ENCODE measurements at places on chromosomes 2 and 18. TPM values are rescaled to one million over a fixed set of nuclear protein-coding genes. Genes with fewer than 3 reads are reported as not detected.

The DPYSL5 gene
- total RNA-seq: not detected

The FAM110C gene
- total RNA-seq: not detected

The KLHL29 gene
- total RNA-seq: 3.8 TPM

The ARHGAP25 gene
- 1.1 TPM for total RNA-seq

The OST4 gene
- total RNA-seq: 224 TPM

The HOXD13 gene
- 7.5 TPM for total RNA-seq

The IL1R1 gene
- 11.2 TPM for total RNA-seq

The EFHD1 gene
- total RNA-seq: not detected

The DNAJB2 gene
- total RNA-seq: 47.1 TPM

The MMADHC gene
- 159 TPM for total RNA-seq

The MERTK gene
- total RNA-seq: 0.37 TPM

The KCNJ3 gene
- 0.22 TPM for total RNA-seq

All from uterine smooth muscle cell (primary cell).